ENCODE measurements at places on chromosomes 7 and 10.

DNA sequence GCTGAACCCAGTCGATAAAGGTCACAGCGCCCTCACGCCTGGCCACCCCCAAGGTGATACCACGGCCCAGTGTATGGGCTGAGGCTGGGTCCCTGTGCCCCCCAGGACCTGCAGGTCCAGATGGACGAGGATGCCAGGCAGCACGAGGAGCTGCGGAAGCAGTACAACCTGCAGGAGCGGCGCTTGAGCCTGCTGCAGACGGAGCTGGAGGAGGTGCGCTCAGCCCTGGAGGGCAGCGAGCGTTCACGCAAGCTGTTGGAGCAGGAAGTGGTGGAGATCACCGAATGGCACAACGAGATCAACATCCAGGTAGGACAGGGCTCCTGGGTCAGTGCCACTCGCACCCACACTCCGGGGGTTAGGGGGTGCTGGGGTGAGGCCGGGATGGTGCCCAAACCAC is 24.2 kb upstream of the ARPC1A start:
- no peak for DNase-seq

GRCh38 chr10:59125666-59126065 is 50.8 kb upstream of the PHYHIPL start:
- DNase-seq = no peak

GRCh38 chr7:128284102-128284501 is 43.0 kb downstream of the LEP start:
- DNase-seq = no peak

DNA sequence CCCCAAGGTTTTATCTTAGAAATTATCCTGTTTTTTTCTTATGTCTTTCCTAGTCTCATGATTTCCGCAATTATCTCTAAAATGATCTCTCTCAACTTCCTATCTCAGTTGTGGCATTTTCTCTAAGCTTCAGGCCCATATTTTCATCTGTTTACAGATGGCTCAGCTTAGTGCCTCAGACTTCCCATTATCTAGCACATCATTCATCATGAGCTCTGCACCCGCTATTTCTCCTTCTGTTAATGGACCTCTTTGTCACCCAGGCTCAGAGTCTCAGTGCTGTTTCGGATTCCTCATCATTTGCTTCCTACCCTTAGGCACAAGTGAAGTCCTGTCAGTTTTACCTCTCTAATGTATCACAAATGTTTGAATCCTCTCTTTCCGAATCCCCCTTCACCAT is 84.1 kb downstream of the BMPR1A start:
- no peak for DNase-seq

GRCh38 chr10:133375357-133376115 is 2.4 kb upstream of the ECHS1 start:
- no peak for DNase-seq

GRCh38 chr7:96953676-96954513 is 51.5 kb upstream of the DLX6 start:
- no peak for DNase-seq

DNA sequence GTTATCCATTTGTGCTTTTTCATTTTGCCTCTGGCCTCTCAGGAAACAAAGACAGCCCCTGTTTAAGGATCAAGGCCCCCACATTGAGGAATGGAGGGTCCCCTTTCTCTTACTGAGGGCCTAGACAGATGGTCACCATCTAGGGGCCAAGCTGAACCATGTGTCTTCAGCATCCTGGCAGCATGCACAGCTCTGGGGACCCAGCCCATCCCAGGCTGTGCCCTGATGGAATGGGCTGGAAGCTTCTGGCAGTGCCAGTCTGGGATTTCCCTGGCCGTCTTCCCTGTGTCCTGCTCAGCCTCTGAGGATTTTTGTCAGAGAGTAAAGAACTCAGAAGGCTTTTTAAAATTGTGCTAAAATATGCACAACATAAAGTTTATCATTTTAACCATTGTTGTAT is 116.8 kb downstream of the ITIH5 start:
- DNase-seq = no peak

GRCh38 chr7:220151-220841 is 27.9 kb downstream of the FAM20C start:
- DNase-seq = no peak

DNA sequence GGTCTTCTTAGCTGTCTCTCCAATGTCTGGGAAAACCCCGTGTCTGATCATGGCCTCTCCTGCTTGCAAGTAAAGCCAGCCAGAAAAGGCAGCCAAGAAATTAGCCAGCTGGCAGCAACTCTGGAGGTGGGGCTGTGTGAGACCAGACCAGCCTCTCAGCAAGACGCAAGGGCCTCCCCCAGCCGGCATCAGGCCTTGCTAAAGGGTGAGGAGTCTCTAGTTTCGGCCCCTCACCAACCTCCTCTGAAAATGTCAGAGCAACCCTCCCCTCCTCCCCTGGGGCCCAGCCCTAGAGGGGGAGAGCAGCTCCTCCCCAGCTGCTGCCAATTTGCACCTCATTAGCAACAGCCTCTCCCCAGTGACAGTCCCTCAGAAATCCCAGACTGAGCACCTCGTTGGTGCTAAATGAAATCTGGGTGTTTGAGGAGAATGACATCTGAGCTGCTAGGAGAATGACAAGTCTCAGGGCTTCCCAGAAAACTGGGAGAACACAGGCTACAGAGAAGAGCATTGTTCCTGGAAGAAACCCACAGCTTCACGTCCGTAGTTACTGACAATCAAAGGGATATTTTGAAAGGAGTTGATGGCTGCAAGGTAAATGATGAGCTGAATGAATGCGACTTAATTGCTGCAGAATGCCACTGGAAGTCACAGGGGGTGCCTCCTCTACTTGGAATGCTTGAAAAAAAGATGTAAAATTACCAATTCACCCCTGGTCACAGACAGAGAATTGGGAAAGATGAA is 25.9 kb downstream of the DGKI start:
- no peak for DNase-seq

- no peak for DNase-seq
These were observed 6.0 kb downstream of the MYL7 start for GRCh38 chr7:44134943-44135628.

- no peak for DNase-seq
These were observed 57.8 kb downstream of the TBXAS1 start for GRCh38 chr7:139886899-139887298.

- no peak for DNase-seq
These were observed 237.4 kb downstream of the OTUD1 start for GRCh38 chr10:23676296-23676695.

GRCh38 chr10:108362296-108362695 is 1197.8 kb upstream of the SORCS1 start:
- DNase-seq = peak; percentile 92

GRCh38 chr7:98662289-98662688 is 45.2 kb downstream of the NPTX2 start:
- no peak for DNase-seq

Data from erythroblast (primary cell).